ENCODE measurements at places on chromosomes 2 and 18. TPM values are rescaled to one million over a fixed set of nuclear protein-coding genes. Genes with fewer than 3 reads are reported as not detected.

ANTXR1 gene
- 0.11 TPM for total RNA-seq

CNGA3 gene
- not detected for total RNA-seq

DNA sequence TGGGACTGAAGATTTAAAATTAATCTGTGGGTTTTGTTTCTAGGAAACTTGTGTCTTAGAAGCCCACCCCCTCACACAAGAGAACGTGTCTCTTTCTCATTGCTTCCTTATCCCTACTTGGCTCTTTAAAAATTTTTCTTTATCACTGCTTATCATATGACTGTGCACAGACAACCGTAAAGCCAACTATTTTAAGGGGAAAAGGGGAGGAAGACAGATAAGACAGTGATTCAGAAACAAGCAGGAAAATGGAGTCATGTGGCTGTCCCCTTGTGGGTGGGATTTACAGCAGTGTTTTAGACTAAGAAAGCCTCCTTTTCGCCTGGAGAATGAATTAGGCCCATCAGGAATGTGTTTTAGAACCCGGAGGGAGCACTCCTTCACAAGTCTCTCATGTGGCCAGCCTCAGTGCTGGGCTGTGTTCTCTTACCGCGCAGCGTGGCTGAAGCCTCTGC lies 17.6 kb downstream of the PRKCE start:
- no peak overlapping the region for H3K27ac ChIP-seq
- no peak overlapping the region for H3K4me3 ChIP-seq
- peaks cover 3% of the 10 kb centered on the region for H3K4me1 ChIP-seq

- DNase-seq = no peak
- no peak overlapping the region for H3K4me3 ChIP-seq
- no peaks in the 10 kb centered on the region for H3K4me1 ChIP-seq
Observed at GRCh38 chr2:50838316-50838715, 193.6 kb downstream of the NRXN1 start.

- no peak overlapping the region for H3K4me3 ChIP-seq
- peaks cover 4% of the 10 kb centered on the region for H3K27me3 ChIP-seq
- H3K4me1 ChIP-seq = no peaks in the 10 kb centered on the region
- H3K36me3 ChIP-seq = no peaks in the 10 kb centered on the region
- no peak for DNase-seq
- H3K27ac ChIP-seq = no peak overlapping the region
Observed at GRCh38 chr2:119137502-119137901, 21.0 kb downstream of the C1QL2 start.

AMER3 gene
- not detected for total RNA-seq

GRCh38 chr18:8778824-8779223 lies 73.5 kb downstream of the MTCL1 start:
- H3K27ac ChIP-seq = no peak overlapping the region
- no peak overlapping the region for H3K4me3 ChIP-seq
- no peaks in the 10 kb centered on the region for H3K4me1 ChIP-seq
- DNase-seq = no peak
- peaks cover 6% of the 10 kb centered on the region for H3K27me3 ChIP-seq

GRCh38 chr2:147686365-147686764 lies 158.5 kb upstream of the ACVR2A start:
- DNase-seq = no peak
- H3K36me3 ChIP-seq = no peaks in the 10 kb centered on the region
- H3K4me3 ChIP-seq = no peak overlapping the region
- H3K27me3 ChIP-seq = peaks cover 3% of the 10 kb centered on the region

- no peak for DNase-seq
- peaks cover 5% of the 10 kb centered on the region for H3K4me1 ChIP-seq
- H3K4me3 ChIP-seq = no peak overlapping the region
- no peaks in the 10 kb centered on the region for H3K27me3 ChIP-seq
Observed at GRCh38 chr2:202387608-202388342, 11.6 kb downstream of the BMPR2 start.

DNA sequence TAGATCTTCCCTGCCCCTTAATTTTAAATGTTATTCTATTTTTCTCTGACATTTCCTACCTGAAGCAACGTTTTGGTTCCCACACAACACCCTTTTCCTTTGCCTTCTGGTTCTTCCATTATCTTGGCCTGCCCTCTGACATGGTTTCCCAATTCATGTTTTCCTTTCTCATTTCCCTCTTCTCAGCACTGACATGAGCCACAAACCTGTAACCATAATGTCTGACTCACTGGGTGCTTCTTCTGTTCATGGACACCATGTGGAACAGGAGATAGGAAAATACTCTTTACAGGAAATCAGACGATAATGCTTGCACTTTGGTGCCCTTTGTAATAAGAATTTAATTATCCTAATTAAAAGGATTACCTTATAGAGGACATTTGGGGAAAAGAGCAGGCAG lies 142.0 kb downstream of the ZEB2 start:
- H3K27ac ChIP-seq = no peak overlapping the region

METAP1D gene
- 4.5 TPM for total RNA-seq

ST8SIA3 gene
- total RNA-seq = not detected

DBI gene
- 141 TPM for total RNA-seq

- H3K27me3 ChIP-seq = peaks cover 1% of the 10 kb centered on the region
- peaks cover 6% of the 10 kb centered on the region for H3K4me1 ChIP-seq
- no peak overlapping the region for H3K4me3 ChIP-seq
Observed at GRCh38 chr2:186426153-186427016, 59.7 kb upstream of the ZC3H15 start.

DNA sequence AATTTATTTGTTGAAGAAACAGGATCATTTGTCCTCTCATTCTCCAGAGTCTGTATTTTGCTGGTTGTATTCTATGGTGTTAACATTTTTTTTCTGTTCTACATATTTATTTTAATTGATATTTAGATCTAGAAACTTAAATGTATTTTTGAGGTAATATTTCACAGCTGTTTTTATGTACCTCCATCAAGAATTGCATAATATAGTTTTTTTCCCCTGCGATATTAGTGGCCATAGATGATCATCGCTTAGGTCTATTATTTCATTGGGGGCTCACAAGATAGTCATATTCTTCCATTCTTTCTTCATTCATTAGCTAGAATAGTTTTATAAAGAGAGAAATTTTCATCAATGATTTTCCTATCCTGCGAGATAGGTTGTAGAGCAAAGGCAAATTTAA lies 89.3 kb downstream of the PARD3B start:
- no peak overlapping the region for H3K27ac ChIP-seq
- no peak for DNase-seq
- no peaks in the 10 kb centered on the region for H3K4me1 ChIP-seq
- H3K36me3 ChIP-seq = no peaks in the 10 kb centered on the region

Measured in activated naive CD8-positive, alpha-beta T cell treated with anti-CD3 and anti-CD28 coated beads, Interleukin-2, amount 10 ng/mL, durations not matched to agents 7 days and 5 days (primary cell).